Cerebellar nuclear complex (tissue), 1 donor: ENCODE measurements at places on chromosomes 6 and 20.
A peak's percentile ranks its signal among the peaks of the same experiment; 100 is the strongest.

DNA sequence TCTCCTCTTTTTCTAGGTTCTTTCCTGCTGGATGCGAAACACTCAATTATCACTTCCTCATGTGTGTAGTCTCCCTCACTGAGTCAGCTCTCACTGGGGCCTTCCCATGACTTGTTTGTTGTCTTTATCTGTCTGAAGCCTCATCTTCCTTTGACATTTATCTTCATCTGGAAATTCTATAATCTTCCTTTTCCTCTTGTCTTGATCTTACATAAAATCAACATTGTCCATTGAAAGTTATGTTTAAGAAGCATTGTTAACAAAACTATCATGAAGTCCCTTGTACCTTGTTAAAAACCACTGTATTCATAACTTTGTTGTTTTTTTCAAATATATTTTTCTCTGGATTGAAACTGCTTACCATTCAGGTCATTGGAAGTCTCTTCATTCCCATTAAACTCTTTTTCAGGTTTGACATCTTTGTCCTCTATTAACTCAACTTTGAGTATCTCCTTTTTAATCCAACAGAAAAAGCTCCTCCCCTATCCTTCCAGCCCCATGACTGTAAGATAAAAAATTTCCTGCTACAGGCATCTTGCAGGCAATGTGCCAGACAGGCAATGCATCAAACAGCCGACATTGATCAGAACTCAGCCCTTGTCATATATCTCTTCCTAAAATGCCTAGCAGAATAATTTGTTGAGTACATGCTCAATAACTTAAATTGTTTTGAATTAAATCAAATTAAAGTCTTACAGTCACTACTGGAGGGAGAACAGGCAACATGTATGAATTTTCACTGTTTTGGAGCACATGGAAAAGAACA lies 34.8 kb downstream of the MYLIP start:
- no peak for DNase-seq

DNA sequence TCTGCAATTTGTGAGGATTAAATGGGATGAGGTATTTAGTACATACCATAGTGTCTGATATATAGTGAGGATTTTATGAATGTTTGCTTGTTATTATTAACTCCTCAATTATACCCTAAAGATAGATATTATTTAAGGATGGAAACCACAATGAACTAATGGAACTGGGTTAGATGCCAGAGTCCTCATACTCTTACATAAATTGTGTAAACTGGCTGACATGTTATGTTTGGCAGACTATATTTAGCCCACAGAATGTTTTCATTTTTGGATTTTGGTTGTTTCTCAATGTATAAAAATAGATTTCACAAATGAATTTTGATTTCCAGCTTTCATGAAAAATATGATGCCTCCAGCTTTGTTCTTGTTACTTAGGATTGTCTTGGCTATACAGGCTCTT lies 37.6 kb downstream of the HTR1B start:
- no peak for DNase-seq

- no peak for DNase-seq
Observed at GRCh38 chr6:123901436-123901835, 97.8 kb downstream of the NKAIN2 start.

DNA sequence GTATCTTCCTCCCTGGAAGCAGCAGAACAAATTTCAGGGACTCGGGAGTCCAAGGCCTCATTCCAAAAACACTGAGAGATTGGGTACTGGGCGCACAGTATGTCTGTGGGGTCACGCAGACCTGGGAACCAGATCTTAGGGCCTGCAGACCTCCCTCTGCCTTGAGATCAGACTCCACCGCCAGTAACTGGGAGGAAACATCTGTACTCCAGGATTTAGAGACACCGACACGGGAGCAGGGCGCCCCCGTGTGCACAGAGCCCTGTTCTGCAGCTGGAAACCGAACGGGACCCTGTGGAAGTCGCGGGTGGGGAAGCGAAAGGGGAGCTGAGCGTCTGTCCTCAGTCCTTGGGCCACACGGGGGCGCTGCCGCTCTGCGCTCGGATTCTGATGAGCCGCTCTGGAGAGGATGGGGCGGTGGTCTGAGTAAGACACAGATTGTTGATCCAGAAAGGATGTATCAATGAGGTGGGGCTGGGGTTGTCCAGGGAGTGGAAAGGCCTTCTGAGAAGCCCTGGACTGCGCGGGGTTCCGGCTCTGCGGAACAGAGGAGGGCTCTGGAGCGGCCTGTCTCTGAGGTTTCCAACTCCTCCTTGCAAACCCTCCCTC lies 35.7 kb upstream of the HLA-E start:
- no peak for DNase-seq

DNA sequence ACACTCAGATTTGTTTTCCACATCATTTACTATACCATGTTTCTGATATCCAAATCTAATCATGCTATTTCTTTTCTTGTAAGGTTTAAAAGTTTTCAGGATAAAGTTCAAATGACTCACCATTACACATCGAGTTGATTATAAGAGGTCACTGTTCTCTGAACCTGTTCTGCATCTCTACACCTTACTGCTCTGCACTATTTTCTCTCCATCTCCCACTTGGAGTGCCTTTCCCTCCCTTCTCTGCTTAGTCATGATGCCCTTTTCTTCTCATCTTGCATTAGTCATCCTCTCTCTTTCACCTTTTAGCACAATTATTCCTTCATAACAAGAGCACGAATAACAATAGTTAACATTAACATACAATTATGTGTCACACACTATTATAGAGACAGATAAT lies 37.5 kb upstream of the FUT9 start:
- no peak for DNase-seq

DNA sequence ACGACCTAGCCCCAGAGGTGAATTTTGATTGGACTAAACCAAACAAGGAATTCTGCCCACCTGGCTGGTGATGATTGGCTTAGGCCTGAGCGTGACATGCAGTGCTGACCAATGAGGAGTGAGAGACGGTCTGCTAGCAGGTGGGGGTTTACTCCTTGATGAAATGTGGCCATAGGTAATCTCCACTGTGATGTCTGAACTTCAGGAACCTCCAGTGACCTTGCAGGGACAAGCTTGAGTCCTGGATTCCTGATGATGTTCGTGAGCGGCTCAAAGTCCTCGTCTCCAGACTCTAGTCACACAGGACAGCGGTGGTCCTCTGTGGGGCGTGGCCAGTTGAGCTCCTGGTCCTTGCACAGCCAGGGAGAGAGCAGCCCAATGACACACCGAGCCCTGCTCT lies 8.4 kb downstream of the VSX1 start:
- no peak for DNase-seq

GRCh38 chr6:113647143-113647889 lies 209.8 kb upstream of the MARCKS start:
- no peak for DNase-seq

DNA sequence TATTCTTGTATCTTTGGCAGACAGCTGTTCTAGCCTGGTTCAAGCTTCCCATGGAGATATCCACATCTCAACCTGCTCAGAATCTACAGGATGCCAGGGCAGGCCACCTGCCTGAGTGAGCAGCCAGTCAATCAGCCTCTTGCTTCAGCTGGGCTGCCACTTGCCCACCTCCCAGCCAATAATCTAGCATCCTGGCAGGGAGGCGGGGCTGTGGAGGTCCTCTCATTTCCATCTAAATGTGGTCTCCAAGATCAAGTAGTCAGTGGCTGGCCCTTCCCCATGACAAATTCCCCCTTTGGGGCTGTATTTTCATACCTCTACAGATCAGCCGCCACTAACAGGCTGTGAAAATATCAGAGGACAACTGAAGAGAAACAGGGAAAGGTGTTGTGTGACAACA lies 33.0 kb upstream of the SPDEF start:
- no peak for DNase-seq

- DNase-seq: no peak
Observed at GRCh38 chr20:7113577-7114466, 346.3 kb downstream of the BMP2 start.

- DNase-seq: no peak
Observed at GRCh38 chr6:158620963-158621693, 23.4 kb downstream of the DYNLT1 start.

- DNase-seq: no peak
Observed at GRCh38 chr6:97876711-97877110, 593.7 kb upstream of the MMS22L start.

DNA sequence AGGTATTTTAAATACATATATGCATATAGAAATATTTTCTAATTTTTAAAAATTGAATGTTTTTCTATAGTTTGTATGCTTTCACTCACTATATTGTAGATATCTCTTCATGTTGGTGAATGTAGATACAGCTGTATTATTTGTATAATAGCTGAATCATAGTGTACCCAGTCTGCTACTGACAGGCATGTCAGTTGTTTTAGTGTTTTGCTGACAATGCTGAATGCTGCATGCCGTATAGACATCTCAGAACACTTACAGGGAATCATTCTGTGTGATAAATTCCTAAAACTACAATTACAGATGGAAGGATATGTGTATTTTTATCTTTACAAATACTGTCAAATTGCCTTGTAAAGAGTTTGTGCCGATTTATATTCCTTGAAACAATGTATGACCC lies 175.4 kb downstream of the SIM1 start:
- no peak for DNase-seq

DNA sequence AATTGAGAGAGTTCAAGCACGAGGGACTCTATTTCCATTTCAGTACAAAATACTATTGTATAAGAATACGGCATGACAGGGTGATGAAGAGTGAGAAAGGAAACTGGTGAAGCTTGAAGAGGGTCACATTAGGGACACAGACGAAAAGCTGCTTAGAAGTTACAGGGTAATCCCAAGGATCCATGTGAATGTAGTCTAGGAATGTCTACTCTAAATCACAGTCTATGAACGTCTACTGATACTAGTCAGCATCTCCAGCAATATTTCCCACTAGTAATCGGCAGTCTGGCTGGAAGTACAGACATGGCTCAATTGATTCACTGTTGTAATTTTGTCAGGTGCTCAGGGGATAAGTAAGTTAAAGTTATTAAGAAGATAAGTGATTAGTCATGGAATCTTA lies 156.4 kb downstream of the ASCC3 start:
- no peak for DNase-seq

DNA sequence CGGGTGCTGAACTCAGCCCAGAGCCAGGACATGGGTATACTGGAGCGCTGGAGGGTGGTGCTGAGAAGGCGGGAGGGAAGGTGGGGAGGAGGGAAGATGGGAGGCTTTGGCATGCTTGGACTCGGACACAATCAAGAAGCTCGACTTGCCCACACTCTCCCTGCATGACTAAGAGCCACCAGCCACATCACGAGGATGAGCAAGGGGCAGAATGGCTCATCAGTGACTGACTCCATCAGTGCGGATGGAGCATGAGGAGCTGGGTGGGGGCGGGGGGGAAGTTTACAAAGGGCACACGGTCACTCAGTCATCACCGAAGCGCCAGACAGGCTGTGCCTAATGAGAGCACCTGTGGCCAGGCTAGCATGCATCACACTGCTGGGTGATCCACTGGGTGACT lies 222.8 kb downstream of the KIF16B start:
- DNase-seq: no peak

- DNase-seq: no peak
Observed at GRCh38 chr6:112205427-112206109, 48.8 kb downstream of the LAMA4 start.

- no peak for DNase-seq
Observed at GRCh38 chr20:54017846-54018245, 52.5 kb downstream of the BCAS1 start.

GRCh38 chr20:9912858-9913434 lies 74.1 kb upstream of the PAK5 start:
- DNase-seq: peak; percentile 22

DNA sequence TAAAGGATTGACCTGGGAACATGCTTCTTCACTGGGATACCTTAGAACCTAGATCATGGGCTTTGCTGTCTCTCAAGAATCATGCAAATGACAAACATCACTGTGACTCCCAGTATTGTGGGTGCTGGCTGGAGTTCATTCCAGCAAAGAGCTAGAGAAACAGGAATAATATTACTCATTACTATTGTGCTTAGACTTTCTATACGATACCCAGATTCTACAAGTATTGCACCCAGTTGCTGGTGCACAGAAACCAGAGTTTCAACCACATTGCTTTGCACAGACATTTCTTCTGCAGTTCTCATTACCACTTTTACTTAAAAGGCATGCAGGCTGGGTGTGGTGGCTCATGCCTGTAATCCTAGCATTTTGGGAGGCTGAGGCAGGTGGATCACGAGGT lies 220.4 kb upstream of the ZNF217 start:
- DNase-seq: no peak

DNA sequence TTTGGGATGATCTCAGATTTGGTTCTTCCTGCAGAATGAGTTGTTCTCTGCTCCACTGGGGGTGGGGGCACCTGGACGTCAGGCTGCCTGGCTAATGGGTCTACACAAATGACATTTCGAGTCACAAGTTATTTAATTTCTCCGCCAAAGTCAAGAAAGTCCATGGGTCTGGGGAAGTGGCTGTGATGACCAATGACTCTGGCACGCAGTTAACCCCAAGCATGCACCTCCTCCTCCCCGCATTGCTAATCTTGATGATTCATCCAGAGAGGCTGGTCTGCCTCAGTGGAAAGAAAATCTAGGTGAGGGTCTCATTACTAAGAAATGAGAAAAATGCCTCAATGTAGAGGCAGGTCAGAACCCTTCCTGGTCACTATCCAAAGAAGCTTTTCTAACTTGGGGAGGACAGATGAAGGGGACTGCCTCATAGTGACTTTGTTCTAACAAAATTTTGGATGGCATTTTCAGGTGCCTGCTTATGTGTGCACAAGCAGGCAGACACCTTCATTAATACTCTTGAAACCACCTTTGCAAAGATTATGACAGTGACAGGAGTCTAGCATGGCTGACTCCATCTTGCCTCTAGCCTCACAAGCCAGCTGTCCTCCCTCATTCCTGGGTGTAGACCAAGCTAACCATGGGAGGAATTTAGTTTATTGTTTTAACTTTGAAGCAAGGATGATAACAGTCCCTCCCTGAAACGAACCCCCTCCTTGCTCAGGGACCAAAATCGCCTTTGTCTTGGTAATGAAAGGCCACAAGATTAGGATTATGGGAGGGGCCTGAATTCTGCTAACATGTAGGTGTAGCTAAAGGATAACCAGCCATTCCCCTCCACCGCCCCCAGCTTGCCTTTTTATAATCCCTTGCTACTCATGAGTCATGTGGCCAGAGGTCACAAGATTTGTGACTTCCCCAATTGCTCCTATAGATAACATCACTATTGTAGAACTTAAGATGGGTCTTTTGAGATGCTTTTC lies 98.6 kb upstream of the MRPS10 start:
- no peak for DNase-seq

DNA sequence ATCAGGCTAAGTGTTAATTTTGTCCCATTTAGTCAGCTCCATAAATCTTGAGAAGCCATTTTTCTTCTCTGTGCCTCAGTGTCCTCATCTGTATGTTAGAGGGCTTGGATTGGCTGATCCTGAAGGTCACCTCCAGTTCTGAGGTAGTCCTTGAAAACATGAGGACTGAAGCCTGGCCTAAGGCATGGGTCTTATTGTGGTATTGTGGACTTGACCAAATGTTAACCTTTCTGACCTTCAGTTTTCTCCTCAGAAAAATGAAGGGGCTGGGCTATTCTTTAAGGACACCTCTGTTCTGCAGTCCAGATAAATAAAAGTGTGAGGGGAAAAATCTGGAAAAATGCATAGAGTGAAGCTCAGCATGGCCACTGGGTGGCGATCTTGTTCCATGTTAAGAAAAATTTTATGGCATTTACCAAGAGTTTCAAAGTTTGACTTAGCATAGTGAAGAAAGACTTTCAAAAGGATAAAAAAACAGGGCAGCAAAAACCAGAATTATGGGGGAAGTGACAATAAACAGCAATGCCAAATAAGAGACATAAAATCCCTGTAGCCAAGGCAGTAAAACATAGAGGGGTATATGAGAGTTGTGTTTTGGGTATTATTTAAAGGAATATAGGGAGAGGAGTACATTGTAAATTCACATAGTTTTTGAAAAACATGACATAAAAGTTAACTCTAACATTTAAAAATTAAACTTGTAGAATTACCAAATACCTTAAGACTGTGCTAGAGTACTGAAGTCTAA lies 13.2 kb upstream of the TFB1M start:
- no peak for DNase-seq
